ENCODE measurements at places on chromosomes 6 and 20. TPM values are rescaled to one million over a fixed set of nuclear protein-coding genes. Genes with fewer than 3 reads are reported as not detected.

PARD6B gene
- 0.93 TPM for total RNA-seq

LEMD2 gene
- total RNA-seq, result 34.3 TPM

GPX5 gene
- total RNA-seq, result not detected

MUC22 gene
- total RNA-seq, result not detected

GRCh38 chr20:50360218-50360672, 149.9 kb upstream of the PTPN1 start:
- H3K36me3 ChIP-seq, result no peaks in the 10 kb centered on the region
- H3K4me3 ChIP-seq, result no peak overlapping the region
- H3K4me1 ChIP-seq, result peaks cover 3% of the 10 kb centered on the region
- peaks cover 4% of the 10 kb centered on the region for H3K27me3 ChIP-seq
- H3K27ac ChIP-seq, result no peak overlapping the region
- DNase-seq, result no peak

- no peak overlapping the region for H3K4me3 ChIP-seq
- DNase-seq, result no peak
- no peaks in the 10 kb centered on the region for H3K36me3 ChIP-seq
- H3K27me3 ChIP-seq, result peaks cover 11% of the 10 kb centered on the region
- H3K27ac ChIP-seq, result no peak overlapping the region
Measured at GRCh38 chr20:45110301-45110700, 4.7 kb downstream of the WFDC5 start.

DNA sequence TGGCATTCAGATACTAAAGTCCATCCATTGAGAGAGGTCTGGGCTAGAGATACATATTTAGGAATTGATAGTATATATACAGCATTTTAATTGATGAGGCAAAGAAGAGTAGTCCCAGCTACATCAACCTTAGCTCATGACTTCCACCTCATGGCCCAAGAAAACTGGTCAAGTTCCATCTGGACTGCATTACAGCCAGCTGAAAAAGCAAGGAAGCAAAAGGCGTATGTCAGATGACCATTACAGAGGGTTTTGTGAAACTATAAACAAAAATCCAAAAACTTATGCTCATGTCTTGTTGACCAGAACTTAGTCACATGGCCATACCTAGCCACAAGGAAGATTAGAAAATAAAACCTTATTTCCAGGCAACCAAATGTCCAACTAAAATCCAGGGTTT, 46.8 kb upstream of the RNF146 start:
- no peak overlapping the region for H3K4me3 ChIP-seq
- H3K36me3 ChIP-seq, result no peaks in the 10 kb centered on the region
- H3K4me1 ChIP-seq, result no peaks in the 10 kb centered on the region
- H3K27me3 ChIP-seq, result no peaks in the 10 kb centered on the region

DNA sequence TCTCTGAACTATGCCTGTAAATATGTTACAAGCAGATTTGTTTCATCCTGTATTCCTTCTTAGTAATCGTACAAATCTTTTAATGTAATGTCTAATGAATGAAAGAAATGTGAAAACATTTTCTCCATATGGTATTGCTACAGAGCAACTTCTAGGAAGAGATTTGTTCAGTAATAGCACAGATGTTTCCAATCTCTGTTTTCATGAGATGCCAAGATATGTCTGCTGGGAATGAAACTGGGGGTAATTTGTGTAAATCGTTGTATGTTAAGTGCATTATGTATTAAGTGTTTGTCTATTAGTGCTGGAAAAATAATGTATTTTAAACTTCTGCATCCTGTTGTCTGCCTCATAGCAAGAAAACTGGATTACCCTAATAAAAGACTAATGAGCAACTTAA, 722.2 kb upstream of the EYS start:
- H3K27me3 ChIP-seq, result no peaks in the 10 kb centered on the region
- H3K4me1 ChIP-seq, result no peaks in the 10 kb centered on the region
- H3K4me3 ChIP-seq, result no peak overlapping the region

GRCh38 chr20:19313342-19314069, 101.1 kb downstream of the SLC24A3 start:
- no peak overlapping the region for H3K4me3 ChIP-seq
- DNase-seq, result no peak
- no peaks in the 10 kb centered on the region for H3K27me3 ChIP-seq
- H3K36me3 ChIP-seq, result no peaks in the 10 kb centered on the region

DNA sequence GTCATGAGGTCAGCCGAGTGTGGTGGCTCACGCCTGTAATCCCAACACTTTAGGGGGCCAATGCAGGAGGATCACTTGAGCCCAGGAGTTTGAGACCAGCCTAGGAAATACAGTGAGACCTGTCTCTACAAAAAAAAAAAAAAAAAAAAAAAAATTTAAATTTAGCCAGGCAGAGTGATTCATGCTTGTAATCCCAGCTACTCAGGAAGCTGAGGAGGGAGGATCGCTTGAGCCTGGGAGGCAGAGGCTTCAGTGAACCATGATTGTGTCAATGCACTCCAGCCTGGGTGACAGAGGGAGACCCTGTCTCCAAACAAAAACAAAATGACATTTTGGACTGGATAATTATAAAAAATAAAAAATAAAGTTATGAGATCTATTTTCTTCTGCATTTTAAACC, 56.2 kb downstream of the ADGRF1 start:
- no peaks in the 10 kb centered on the region for H3K36me3 ChIP-seq
- no peaks in the 10 kb centered on the region for H3K27me3 ChIP-seq
- H3K27ac ChIP-seq, result no peak overlapping the region
- no peak overlapping the region for H3K4me3 ChIP-seq
- H3K4me1 ChIP-seq, result peaks cover 10% of the 10 kb centered on the region

- no peaks in the 10 kb centered on the region for H3K36me3 ChIP-seq
- no peak overlapping the region for H3K4me3 ChIP-seq
Measured at GRCh38 chr6:133724726-133725125, 164.2 kb upstream of the TCF21 start.

- no peak overlapping the region for H3K27ac ChIP-seq
- DNase-seq, result no peak
- H3K27me3 ChIP-seq, result no peaks in the 10 kb centered on the region
- no peaks in the 10 kb centered on the region for H3K36me3 ChIP-seq
- H3K4me1 ChIP-seq, result no peaks in the 10 kb centered on the region
Measured at GRCh38 chr6:110778333-110778732, 36.9 kb downstream of the CDK19 start.

- no peaks in the 10 kb centered on the region for H3K36me3 ChIP-seq
- H3K27me3 ChIP-seq, result no peaks in the 10 kb centered on the region
Measured at GRCh38 chr20:25699914-25700313, 3.3 kb upstream of the ZNF337 start.

GRCh38 chr20:3464166-3464565, 6.7 kb upstream of the ATRN start:
- H3K4me1 ChIP-seq, result peaks cover 11% of the 10 kb centered on the region
- no peaks in the 10 kb centered on the region for H3K36me3 ChIP-seq
- no peaks in the 10 kb centered on the region for H3K27me3 ChIP-seq
